Fibroblast of skin of back (primary cell): ENCODE measurements at places on chromosomes 6 and 20.

DNA sequence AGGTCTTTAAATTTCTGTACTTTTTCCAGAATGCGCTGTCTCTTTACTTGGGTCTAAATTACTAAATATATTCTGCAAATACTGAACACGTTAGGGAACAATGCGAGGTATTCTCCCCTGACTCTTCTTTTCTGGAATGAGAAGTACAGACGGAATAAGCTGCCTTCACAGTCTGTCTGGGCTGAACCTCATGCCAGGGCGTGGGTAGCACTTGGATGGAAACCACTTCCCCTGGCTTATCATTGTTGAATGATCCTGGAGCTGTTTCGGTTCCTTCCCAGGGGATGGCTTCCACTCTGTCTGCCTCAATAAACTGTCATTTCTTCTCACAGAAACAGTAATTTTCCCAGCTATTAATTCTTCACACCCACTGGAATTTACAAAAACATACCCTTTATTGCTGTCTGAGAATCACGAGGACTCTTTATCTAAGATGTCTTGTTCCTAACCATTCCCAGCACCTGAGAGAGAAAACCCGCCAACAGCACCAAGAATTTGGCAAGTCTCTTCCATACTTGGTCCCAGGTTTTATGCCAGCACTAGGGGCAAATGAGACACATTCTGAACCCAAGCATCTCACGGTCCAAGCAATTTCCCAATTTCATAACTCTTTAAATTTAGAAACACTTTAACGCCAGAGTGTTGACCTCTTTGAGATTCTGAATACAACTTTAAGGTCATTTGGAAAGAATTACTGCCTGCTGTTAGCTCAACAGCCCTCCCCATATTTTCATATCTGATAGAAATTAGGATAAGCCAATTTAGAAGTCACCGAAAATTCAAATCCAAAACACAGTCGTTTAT lies 43.2 kb upstream of the ADGRF5 start:
- peak; percentile 35 for DNase-seq

- no peak for DNase-seq
Observed at GRCh38 chr20:63326314-63327230, 33.6 kb downstream of the COL20A1 start.

GRCh38 chr6:166654573-166654972 lies 27.5 kb upstream of the RPS6KA2 start:
- no peak for DNase-seq

DNA sequence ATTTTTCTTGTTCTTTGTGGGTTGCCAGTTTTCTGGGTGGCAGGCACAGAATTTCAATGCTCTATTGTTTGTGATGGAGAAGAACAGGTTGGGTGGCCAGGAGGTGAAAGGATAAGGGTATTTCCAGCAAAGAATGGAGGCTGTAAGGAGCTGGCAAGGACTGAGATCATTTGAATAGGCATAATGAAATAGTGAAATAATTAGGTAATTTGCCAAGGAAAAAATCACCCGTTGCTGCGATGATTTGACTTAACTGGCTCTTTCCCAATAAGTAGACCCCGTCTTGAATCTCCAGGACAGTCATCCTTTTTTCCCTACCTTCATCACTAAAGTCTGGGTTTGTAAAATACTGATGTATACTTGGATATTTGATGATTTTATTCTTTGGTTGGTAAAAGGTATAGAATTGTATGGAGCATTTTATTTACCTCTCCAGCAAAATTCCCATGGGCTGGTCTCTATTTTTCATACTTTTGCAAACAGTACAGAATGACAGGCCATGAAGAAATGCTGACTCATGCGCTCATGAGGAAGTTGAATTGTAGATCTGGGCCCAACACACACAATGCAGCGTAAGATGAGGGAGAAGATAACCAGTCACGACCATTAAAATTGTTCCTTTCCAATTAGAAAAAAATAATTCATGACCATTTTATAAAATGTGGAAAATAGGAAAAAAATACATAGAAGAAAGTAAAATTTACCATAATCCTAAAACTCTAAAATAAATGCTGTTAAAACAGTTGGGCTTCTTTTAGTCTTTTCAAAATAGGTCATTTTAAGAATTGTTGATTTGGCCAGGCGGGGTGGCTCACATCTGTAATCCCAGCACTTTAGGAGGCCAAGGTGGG lies 2.4 kb upstream of the GCNT2 start:
- DNase-seq, result no peak

GRCh38 chr6:52642368-52642767 lies 28.5 kb upstream of the TMEM14A start:
- DNase-seq, result no peak

DNA sequence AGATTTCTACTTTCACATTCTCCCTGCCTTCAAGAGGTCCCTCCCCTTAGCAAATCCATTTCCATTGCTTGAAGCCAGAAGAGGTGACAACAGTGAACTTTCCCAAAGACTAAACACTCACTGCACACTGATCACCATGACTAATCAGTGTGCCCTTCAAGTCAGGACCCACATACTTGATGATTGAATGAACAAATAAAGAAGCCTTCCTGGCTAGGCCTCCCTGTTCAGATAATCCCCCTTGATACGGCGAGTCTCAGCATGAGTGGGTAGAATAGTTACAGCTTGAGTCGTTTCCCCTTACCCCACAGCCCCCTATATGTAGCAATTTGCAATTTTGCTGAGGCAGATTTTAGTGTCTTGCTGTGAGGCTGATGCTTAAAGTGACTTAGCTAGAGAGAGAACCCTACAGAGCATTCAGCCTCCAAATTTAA lies 102.2 kb downstream of the UNC5CL start:
- DNase-seq, result peak; percentile 96

- no peak for DNase-seq
Observed at GRCh38 chr6:130913120-130913519, 85.9 kb downstream of the SMLR1 start.

- peak; percentile 42 for DNase-seq
Observed at GRCh38 chr6:77470983-77471382, 7.7 kb upstream of the HTR1B start.
